Vagina (tissue), 2 donors: ENCODE measurements at places on chromosomes 2 and 18.

DNA sequence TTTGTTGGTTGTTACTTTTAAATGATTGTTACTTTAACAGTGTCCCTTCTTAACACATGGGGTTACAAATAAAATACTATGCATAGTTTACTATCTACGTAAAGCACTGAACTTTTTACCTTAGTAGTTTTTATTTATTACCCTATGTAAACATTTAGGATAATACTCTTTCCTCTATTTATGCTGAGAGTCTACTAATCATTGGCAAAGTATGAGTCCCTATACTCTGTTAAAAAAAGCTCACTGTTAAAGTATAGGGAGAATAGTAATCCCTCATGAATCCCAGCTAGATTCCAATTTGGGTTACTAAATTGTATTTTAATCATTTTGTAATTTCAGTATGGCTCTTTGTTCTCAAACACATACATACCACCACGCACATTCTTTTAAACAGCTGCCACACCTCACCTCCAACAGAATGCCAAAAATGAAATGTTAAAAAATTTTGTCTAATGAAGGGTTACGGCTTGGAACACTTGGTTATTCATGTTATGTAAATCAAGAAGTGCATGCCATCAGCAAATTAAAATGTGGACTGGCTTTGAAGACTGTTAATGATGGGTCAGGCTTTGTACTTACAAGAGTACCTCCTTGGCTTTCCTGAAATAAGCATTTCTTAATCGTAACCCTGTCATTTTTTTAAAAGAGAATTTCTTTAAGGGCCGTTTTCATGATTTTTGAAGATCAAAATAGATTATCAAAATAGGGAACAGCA, 104.9 kb downstream of the TMEM247 start:
- no peak for DNase-seq

GRCh38 chr18:76687304-76687962, 134.9 kb upstream of the ZNF236 start:
- no peak for DNase-seq

DNA sequence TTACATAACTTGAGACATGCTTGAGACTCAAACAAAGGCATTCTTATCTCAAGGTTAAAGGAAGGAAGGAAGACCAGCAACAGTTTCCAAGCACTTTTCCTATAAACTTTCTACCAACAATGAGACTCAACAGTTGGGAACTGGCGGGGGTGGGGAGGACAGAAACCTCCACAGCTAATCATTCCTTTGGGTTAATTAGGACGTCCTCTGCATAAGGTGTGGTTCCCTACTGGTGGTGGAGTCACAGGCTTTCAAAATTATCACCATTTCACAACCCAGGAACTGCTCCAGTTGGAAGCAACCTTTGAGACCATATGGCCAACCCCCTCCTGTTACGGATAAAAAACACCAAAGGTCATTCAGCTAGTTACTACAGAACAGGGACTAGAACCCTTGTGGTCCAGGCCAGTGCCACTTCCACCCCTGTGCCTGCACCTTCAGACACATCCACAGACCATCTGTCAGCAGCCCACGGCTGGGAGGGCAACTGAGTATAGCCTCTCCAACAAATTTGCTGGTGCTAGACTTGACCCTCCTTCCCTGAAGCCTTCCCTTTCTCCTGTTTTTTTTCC, 30.1 kb upstream of the ATL2 start:
- DNase-seq, result no peak

- DNase-seq, result no peak
Observed at GRCh38 chr18:6352275-6352674, 62.4 kb downstream of the L3MBTL4 start.

DNA sequence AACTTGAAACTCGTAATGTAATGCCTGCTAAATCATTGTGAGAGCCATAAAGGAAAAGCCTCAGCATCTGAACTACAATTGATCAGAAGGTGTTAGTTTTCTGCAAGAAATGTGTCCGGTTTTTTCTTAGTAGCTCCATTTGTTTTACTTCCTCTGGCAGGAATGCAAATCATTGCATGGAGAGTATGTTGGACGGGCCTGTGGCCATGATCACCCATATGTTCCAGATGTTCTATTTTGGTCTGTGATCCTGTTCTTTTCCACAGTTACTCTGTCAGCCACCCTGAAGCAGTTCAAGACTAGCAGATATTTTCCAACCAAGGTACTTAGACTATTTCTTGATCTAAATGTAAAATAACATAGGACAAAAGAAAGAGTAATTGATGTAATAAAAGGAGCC, 126.6 kb downstream of the DPP4 start:
- no peak for DNase-seq

DNA sequence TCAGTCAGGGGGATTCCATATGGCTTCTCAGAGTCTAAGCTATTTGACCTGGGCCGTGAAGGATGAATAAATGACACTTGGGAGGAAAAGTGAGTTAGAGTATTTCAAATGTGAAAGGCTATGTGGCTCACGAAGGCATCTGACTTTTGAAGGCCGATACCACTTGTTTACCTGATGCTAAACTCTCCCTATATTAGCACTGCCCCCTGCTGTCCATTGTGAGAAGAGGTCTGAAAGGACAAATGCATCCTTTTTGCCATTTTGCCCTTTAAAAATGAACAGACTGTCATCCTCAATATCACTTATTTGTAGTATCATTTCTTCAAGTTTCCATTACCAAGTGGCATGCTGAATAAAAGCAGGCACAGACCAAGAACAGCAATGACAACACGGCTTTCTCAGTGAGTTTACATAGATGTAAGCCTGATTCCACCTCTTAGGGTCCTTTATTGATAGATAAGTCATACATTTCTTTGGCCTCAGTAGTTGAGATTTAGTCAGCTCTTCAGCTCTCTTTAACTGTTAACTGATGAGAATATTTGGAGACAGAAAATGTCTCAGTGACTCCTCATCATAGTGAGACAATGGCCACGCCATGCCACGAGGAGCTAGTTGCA, 40.1 kb downstream of the DOCK10 start:
- DNase-seq, result no peak

GRCh38 chr18:74450626-74451025, 6.5 kb downstream of the DIPK1C start:
- DNase-seq, result no peak

DNA sequence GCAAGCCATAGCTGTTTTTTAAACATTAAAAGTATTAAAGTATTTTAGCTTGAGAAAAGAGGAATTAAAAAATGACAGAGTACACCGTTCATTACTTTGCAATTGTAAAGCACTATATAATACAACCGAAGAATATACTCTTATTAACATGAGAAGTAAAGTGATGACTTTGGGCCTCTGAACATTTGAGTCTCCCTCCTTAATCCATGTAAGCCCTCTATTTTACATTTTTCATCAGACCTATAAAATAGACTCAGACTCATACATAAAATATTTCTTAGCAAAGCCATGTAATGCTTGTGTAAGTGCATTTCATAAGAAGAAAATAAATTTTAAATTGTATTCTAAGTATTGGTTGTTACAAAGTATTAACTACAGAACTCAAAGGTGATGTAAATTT, 198.6 kb downstream of the LRP1B start:
- no peak for DNase-seq

DNA sequence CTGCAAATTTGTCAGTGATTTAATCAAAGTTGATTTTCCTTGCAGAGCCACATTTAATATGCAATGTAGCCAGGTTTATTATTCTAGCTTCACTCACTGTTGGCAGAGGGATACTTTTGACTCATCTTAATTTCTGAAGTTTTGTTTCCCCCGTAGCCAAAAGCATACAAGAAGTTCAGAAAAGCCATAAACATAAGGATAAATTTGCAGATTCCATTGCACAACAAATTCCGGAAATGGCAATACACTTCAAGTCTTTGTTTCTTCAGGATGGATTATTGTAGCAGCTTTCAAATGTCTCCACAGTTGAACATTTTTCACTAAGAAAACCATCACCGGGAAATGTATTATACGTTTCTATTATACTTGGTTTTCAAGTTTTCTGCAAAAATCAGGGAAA, 88.0 kb upstream of the ZCCHC2 start:
- no peak for DNase-seq
